ENCODE measurements at places on chromosomes 11 and 22. TPM values are rescaled to one million over a fixed set of nuclear protein-coding genes. Genes with fewer than 3 reads are reported as not detected.

The FOLR2 gene
- 31.9 TPM for total RNA-seq

The CARD10 gene
- total RNA-seq = 42.3 TPM

The OR2D2 gene
- 0.60 TPM for total RNA-seq

The KRTAP5-7 gene
- 0.22 TPM for total RNA-seq

The TEX12 gene
- not detected for total RNA-seq

The KDM4D gene
- total RNA-seq = 0.94 TPM

The CBLIF gene
- not detected for total RNA-seq

The OR5M10 gene
- not detected for total RNA-seq
